NCI-H2227 treated with DMSO at 0.1 percent for 48 hours (cell line): ENCODE measurements at places on chromosomes 1 and 21.

DNA sequence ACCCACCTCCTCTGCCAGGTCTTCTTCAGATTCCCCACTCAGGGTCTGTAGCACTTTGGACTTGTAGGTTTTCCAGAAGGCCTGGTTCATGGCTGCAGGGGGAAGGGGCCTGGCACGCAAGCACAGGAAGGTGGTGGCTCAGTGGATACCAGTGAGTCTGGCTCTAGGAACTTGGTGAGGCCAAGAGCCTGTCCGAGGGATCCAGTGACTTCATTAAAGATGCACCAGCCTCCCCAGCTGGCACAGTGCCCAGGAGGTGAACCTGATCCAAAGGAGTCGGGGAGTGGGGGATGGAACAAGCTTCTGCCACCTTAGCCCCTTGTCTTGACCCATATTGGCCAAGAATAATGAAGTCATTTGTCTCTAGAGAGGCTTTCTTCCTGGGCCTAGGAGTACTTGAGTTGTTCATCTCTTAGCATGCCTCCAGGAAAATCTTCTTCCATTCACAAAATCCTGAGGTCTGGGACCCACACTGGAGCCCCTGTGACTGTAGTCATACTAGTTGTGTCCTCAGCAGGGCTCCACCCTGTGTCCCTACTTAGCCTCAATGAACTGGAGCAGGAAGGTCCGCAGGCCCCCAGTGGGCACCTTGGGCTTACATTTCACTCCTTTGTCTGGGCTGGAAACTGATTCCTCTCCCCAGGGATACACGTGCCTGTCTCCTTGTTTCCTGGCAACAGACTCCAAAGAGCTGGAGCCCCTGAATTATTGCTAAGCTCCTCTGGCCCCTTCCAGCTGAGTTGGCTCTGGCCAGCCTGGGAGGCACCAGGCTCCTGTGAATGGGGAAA is at the start of gene C1orf232:
TSS of gene C1orf232 (minus strand) at position 554 of the 788 bp plus-strand sequence. CDS start at position 90, 464 bp downstream.
- no peak for DNase-seq

DNA sequence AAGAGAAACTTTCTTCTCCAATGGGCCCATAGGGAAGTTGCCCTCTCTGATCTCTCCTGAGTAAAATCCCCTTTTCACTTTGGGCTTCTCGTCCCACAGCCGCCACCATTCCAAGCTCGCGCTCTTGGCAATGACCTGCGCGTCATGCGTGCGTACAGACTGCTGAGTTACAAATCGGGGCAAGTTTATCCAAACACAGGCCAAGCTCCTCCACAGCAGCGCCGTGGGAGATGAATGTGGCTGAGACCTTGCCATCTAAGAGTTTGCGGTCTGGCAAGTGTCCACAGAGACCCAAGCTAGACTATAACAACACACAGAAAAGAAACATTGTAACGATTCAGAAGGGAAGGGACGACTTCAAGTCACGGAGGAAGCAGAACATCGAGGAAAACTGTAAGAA is 116.3 kb upstream of the SOD1 start:
- no peak for DNase-seq

DNA sequence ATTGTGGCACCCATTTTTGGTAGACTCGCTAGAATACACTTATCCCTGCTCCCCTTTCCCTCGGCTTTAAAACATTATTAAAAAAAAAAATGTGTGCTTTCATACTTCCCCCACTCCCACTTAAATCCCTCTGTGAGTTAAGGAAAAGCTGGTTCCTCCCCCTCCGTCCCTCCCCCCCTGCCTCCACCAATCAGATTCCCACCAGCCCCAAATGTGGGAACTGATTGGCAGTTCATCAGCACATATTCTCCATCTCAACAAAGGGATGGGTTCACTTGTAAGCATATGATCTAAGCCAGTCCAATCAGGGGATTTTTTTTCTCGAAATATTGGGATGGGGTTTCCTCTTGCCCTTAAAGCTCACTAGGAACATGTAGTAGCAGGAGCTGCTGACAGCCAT is 10.8 kb upstream of the FYB2 start:
- DNase-seq: no peak

DNA sequence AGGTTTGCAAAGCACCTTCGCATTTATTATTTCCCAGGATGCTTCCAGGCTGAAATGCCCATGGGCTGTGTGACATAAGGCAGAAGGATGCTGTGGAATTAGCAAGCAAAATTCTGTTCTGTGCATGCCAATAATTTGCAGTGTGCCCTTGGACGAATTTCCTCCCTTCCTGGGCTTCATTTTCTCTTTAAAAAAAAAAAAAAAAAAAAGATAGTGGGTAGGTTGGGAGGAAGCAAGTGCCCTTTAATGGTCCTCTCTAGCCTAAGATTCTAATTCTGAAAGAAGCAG is 2.5 kb upstream of the ID3 start:
- no peak for DNase-seq

DNA sequence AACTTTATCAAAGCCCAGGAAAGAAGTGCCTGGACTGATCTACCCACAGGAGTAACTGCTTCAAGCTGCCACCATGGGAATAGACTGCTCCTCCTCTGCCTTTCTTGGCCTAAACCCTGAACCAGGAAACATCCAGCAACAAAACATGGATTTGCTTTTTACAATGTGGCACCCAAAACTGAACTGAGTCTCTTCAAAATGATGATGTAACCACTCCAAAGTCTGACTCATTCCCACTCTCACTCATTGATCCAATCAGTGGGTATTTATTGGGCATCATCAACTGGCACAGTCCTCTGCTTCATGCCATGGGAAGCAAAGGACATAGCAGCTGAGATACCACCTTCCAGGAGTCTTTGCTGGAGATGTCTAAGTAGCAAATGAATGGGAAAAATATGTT is 23.5 kb downstream of the CYP4A22 start:
- no peak for DNase-seq

DNA sequence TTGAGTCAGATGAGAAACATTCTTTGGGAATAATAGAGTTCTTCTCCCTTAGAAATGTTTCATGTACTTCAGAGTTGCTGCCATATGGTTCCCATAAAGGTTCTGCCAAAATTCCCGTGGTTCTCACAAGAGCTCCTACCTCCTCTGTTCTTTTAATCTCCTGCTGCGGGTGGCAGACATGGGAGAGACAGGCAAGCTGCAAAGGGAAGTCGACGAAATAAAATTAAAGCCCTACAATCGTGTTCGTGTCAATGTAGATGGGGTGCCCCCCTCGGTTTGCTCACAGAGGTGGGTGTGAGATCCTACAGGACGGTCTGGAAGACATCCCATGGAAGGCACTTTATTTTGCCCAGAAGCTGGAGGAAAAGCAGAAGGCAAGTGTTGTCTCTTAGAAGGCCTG is 276.0 kb downstream of the RWDD3 start:
- DNase-seq: no peak

DNA sequence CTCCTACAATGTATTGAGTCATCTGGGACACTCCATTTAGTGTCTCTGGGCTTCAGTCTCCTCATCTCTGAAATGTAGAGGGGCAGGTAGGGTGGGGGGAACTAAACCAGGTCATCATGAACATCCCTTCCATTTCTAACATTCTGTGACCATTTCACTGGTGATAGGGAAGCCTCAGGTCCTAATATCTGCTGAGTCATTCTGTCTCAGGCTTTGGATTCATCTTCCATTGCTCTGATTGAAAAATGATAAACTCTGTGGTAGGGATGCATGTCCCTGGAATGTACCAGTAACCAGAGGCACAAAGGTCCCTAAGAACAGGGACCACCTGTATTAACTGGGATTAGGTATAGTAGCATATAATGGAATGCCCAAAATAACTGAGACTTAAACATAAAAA is 36.2 kb upstream of the LRRC52 start:
- DNase-seq: no peak

DNA sequence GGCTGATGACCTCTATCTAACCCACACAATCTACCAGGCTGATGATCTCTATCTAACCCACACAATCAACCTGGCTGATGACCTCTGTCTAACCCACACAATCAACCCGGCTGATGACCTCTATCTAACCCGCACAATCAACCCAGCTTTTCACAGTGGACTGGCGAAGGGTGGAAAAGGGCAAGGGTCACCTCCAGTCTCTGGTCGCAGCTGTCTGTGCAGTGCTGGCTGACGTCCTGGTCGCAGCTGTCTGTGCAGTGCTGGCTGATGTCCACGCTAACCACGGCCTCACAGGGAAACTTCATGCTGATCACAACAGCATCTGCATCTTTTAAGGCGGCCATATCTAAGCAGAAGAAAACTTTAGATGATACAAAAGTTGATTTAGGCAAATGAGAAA is 12.2 kb upstream of the CCDC27 start:
- no peak for DNase-seq

GRCh38 chr1:98704474-98704873 is 43.0 kb downstream of the SNX7 start:
- DNase-seq: peak; percentile 61

DNA sequence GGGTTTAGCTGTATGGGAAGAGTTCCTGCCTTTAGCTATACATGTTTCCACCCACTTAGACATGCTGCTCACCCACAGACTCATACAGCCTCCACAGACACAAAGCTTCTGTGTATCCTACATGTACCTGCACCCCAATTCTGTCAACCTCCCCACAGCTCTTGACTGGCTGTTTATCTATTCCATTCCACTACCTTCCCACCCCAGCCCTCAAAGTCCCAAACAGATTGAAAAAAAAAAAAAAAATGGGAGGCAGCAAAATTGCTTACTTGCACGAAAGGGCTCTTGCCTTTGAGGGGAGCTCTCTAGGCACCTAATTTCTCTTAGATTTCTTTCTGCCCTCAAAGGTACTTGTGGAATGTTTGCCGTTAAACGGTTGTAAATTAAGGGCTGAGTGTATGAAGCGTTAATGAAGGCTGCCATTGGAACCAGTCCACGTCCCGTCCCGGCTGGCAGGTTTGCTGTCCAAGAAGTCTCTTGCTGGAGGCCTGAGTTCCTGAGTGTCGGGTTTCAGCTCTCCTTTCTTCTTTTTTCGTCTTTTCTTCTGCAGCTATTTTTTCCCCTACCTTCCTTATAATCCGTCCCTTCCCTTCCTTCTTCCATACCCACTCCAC is 43.6 kb downstream of the PBX1 start:
- no peak for DNase-seq

GRCh38 chr1:166627558-166627957 is 211.7 kb upstream of the POGK start:
- DNase-seq: no peak

DNA sequence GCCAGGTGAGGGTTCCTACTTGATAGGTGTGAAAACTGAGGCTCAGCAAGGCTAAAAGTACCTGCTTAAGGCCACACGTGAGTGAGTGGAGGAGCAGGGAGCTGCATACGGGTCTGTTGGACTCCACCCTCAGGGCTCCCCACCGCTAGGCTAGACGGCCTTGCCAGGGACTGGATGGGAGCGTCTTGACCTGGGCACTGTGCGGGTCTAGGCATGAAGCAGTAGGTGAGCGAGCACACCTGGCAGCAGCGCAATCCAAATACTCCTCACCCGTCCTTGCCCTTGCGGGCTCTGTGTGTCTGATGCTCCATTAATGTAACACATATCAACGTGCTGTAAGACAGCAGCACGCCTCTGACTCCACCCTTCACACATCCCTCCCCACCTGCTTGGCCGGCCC is 94.0 kb downstream of the LACTBL1 start:
- no peak for DNase-seq

- DNase-seq: no peak
Measured at GRCh38 chr21:41705546-41706262, 61.1 kb downstream of the RIPK4 start.

DNA sequence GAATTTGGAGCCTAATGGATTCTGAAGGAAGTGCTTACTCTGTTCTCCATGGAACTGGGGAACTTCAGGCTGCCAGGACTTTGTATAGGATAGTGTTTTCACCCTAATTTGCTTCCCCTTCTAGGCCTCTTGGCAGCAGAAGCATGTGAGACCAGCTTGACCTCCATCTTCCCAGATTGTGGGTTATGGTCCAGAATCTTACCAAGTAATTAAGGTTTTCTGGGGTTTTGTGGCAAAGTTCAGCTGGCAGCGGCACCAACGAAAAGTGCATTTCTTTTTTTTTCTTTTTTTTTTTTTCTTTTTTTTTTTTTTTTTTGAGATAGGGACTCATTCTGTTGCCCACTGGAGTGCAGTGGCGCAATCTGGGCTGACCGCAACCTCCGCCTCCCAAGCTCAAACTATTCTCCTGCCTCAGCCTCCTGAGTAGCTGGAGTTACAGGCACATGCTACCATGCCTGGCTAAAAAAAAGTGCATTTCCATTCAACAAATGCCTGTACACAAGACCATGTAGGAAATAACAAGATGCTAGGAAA is 3.4 kb upstream of the BMP8A start:
- DNase-seq: no peak

- DNase-seq: no peak
Measured at GRCh38 chr1:47940779-47941178, 56.4 kb downstream of the TRABD2B start.

- no peak for DNase-seq
Measured at GRCh38 chr1:3473381-3473844, 18.9 kb downstream of the ARHGEF16 start.

- DNase-seq: no peak
Measured at GRCh38 chr1:118294875-118295642, 110.0 kb upstream of the SPAG17 start.

DNA sequence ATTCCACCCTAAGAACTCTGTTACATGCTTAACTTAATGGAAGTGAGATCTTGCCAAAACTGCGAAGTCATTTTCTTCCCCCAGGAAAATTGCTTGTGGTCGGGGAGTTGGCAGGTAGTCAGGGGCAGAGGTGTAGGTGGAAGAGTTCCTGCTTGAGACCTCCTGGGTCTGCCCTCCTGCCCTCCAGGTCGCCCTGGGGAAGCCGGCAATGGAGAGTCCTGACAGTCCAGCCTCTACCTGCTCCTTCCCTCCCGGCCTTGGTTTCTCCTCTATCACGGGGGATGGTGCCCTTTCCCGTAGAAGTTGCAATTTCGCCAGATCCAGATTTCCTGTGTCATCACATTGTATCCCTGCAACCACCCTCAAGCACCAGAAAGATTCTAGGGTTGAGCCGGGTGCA is 463.8 kb downstream of the MATN1 start:
- no peak for DNase-seq

DNA sequence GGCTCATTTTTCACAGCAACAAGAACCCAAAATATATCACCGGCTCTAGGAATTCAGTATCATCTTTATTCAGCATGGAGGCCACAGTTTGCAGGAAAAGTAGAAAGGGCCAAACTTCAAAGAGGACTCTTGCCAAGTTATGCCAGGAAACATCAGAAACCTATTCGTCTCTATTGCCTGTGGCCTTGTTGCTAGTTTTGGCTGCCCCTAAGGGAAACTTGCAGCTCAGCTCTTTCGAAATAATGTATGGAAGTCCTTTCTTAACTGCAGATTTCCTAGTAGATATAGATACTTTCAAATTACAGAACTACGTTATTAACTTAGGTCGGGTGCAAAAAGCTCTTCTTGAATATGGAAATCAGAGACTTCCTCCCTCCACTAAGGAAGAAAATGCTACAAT is 4.2 kb upstream of the NENF start:
- DNase-seq: no peak

GRCh38 chr1:197776351-197777105 is 1.2 kb upstream of the DENND1B start:
- DNase-seq: no peak

GRCh38 chr1:178630417-178630816 is 94.6 kb upstream of the RALGPS2 start:
- DNase-seq: no peak
